ENCODE measurements at places on chromosomes 13 and 19. TPM values are rescaled to one million over a fixed set of nuclear protein-coding genes. Genes with fewer than 3 reads are reported as not detected.

CD320 gene
- 30.0 TPM for polyA plus RNA-seq

C2CD4C gene
- 3.1 TPM for polyA plus RNA-seq

PPM1N gene
- 0.22 TPM for polyA plus RNA-seq

GRCh38 chr19:15441317-15441716 is 8.4 kb downstream of the WIZ start:
- DNase-seq = no peak

MATK gene
- polyA plus RNA-seq = 2.1 TPM

GRCh38 chr13:62524498-62524897 is 1108.8 kb upstream of the PCDH20 start:
- DNase-seq = no peak

- DNase-seq = no peak
Observed at GRCh38 chr19:6108721-6109633, 1.3 kb downstream of the RFX2 start.

DNA sequence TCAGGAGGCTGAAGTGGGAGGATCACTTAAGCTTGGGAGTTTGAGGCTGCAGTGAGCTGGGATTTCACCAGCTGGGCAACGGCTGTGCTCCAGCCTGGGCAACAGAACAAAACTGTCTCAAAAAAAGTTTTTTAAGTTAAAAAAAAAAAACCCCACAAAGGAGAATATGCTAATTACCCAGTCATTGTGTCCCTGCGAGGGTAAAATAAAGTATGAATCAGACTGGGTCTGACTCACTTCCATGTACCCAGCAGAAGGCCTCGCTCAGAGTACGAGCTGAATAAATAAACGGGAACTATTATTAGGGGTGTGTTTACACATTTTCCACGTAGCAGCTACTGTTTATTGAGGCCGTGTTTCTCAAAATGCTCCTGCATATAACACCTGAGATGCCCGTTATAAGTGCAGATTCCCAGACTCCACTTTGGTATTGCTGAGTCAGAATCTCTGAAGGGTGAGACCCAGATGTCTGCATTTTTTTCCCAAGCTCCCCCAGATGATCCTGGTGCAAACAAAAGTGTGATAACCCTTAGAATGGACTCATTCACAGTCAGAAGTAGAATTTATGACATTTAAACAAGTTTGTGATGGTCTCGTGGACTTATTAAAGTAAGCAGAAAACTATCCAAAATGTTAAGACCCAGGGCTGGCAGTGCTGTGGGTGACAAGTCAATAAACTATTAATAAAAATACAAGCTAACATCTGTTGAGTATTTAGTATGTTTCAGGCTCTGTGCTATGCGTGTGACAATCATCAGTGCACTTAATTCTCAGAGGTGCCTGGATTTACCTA is 28.2 kb downstream of the KCNC3 start:
- no peak for DNase-seq

DNA sequence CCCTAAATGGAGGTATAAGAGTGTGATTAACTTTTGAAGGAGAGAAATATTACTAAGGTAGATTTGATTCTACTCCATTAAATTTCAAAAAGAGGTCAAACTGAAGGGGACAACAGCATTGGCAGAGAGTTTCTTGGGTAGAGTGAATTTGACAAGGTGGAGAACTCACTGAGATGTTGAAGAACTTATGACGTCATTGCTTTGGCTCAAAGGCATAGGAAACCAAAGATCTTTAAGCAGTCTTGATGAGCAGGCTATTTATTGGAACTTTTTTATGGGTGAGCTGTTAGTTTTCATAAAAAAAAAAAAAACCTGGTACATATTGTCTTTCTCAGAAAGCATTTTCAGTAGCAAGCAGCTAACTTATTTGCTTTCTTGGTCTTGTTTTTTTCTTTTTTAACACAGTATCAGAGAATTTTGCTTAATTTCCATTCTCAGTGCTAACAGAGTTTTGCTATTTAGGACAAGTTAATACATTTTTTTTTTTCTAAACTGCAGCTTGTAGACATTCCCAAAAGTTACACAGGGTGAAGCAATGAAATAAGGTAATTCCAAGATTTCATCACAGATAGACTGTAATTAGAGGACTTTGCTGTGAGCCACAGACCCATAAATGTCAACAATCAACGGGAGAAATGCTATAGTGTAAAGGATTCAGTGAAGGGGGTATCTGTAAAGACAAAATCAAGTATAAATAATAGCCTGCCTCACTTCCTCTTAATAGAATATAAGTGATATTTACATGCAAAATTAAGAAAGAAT is 412.2 kb upstream of the KLHL1 start:
- no peak for DNase-seq

DNA sequence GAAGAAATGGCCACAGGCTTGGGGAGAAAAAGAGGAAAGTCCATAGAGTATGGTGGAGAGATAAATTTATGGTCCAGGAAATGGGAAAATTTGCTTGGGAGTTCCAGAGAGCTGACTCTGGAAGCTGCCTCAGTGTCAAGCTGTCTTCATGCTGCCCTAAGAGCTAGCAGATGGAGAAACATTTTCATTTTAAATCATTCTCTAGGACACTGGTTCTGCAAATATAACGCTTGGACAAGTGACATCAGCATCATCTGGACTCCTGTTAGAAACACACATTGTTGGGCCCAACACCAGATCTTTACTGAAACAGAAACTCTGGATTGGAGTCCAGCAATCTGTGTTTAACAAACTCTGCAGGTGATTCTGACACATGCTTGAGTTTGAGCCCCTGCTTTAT is 592.0 kb upstream of the KLF12 start:
- DNase-seq = no peak

ZNF296 gene
- polyA plus RNA-seq = 2.3 TPM

IL17D gene
- 13.8 TPM for polyA plus RNA-seq

GRCh38 chr19:6091771-6092291 is 18.5 kb downstream of the RFX2 start:
- no peak for DNase-seq

GRCh38 chr13:97946951-97947588 is 6.4 kb upstream of the IPO5 start:
- DNase-seq = no peak

DNA sequence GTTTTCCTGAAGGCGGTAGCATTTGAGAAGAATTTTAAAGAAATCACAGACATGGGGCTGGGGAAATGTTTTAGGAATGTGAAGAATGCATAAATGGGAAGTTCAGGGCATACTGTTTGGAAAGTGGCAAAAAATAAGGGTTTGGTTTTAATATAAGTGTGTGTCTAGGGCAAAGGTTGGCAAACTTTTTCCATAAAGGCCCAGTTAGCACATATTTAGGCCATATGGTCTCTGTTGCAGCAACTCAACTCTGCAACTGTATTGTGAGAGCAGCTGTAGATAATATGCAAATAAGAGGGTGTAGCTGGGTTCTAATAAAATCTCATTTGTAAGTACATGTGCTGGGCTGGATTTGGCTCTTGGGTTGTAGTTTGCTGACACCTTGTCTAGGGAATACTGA is 521.9 kb downstream of the DIAPH3 start:
- DNase-seq = no peak

C19orf81 gene
- polyA plus RNA-seq = 5.1 TPM

GRCh38 chr19:55081770-55082019 is 6.0 kb downstream of the EPS8L1 start:
- DNase-seq = no peak

GRCh38 chr19:17580470-17581144 is 25.2 kb downstream of the COLGALT1 start:
- no peak for DNase-seq

GRCh38 chr19:21328885-21329605 is at the start of gene ZNF708:
Gene ZNF708, minus strand, starts transcription at chr19:21329410. Its CDS starts 198 bp downstream, at chr19:21329212.
- DNase-seq = peak; percentile 89

- DNase-seq = no peak
Observed at GRCh38 chr13:20247403-20247802, 15.3 kb upstream of the GJB6 start.

ZNF726 gene
- polyA plus RNA-seq = 13.5 TPM

C19orf38 gene
- 2.4 TPM for polyA plus RNA-seq

- DNase-seq = no peak
Observed at GRCh38 chr13:81446441-81446840, 1105.5 kb upstream of the SPRY2 start.

ZNF226 gene
- 29.2 TPM for polyA plus RNA-seq

- no peak for DNase-seq
Observed at GRCh38 chr13:99553033-99553432, 51.8 kb downstream of the TM9SF2 start.

DNA sequence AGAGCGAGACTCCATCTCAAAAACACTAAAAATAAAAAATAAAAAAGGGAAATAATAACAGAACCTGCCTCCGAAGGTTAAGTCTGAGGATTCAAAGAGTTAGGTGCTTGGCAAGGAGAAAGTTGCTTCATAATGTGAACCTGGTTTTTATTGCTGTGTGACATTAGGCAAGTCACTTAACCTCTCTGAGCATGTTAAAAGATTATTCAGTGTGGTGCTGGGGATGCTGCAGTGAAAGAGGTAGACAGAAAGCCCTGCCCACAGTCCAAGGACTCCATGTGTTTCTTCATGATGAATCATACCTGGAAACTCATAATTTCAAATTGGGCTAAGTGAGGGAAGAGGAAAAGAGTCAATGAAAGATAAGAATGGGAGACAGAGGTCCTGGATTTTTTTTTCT is 2.4 kb downstream of the IL27RA start:
- no peak for DNase-seq

DNA sequence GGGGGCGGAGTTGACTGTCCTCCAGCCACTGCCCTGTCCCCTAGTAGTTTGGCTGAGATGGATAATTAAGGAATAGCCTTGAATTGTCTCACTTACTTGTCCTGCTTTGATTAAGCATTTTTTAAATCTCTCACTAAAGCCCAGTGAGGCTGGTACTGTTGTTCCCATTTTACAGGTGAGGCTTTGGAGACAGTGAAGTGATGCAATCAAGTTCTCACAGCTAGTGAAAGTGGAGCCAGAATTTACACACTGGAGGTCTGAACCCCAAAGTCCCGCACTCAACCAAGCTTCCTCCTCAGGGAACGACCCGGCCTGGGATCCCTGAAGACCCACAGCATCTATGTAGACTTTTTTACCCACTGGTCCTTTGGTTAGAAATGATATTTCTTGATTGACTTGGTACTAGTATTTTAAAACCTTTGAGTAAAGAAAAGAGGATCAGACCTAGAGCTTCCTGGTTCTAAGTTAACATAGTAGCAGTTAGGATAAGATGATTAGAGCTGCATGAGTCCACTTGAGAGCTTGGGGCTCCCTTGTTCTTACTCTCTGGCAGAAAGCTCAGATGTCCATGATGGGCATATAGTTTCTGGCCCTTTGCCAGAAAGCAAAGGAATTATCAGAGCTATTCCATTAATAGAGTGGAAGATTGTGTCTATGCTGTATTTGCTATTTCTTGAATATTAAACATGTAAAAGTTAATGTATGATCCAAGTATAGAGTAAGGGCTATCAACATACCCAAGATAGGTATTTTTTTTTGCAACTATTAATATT is 154.3 kb downstream of the LMO7 start:
- no peak for DNase-seq

DNA sequence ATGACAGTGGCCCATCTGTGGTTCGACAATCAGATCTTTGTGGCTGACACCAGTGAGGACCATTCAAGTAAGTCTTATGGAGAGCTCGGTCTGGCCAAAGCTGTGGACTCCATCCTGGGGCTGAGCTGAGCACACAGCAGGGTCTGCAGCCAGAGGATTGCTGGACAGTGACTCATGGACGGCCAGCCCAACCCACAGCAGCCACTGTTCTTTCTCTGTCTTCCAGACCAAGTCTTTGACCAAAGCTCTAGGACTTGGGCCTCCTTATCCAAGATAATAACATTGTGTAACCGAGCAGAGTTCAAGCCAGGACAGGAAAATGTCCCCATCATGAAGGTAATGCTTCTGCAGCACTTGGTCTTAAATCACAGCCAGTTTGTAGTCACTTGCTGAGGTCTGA is 12.4 kb downstream of the ATP12A start:
- no peak for DNase-seq

ZNF681 gene
- polyA plus RNA-seq = 6.7 TPM

ZNF382 gene
- 5.1 TPM for polyA plus RNA-seq

GRCh38 chr13:46192412-46192811 is 10.4 kb upstream of the LCP1 start:
- no peak for DNase-seq

- no peak for DNase-seq
Observed at GRCh38 chr19:41304706-41305483, 5.1 kb upstream of the CCDC97 start.

Measured in left renal cortex interstitium (tissue), 4 donors.